ENCODE measurements at places on chromosomes 5 and 9. TPM values are rescaled to one million over a fixed set of nuclear protein-coding genes. Genes with fewer than 3 reads are reported as not detected.
A peak's percentile ranks its signal among the peaks of the same experiment; 100 is the strongest.

GRCh38 chr9:125982798-125983406 is 235.7 kb downstream of the PBX3 start:
- no peaks in the 10 kb centered on the region for H3K36me3 ChIP-seq
- H3K27ac ChIP-seq, result no peak overlapping the region
- H3K27me3 ChIP-seq, result no peaks in the 10 kb centered on the region
- no peaks in the 10 kb centered on the region for H3K4me1 ChIP-seq

- no peaks in the 10 kb centered on the region for H3K27me3 ChIP-seq
- H3K4me3 ChIP-seq, result no peak overlapping the region
- no peaks in the 10 kb centered on the region for H3K4me1 ChIP-seq
- H3K36me3 ChIP-seq, result no peaks in the 10 kb centered on the region
- no peak for DNase-seq
Observed at GRCh38 chr5:100546001-100546400, 10.8 kb downstream of the FAM174A start.

GRCh38 chr5:151688436-151688835 is 1.7 kb upstream of the SPARC start:
- peak overlapping the region; percentile 88 for H3K27ac ChIP-seq
- H3K4me1 ChIP-seq, result peaks cover 23% of the 10 kb centered on the region

GRCh38 chr5:122612901-122613300 is 162.0 kb upstream of the SNX2 start:
- peak overlapping the region; percentile 94 for H3K27ac ChIP-seq
- H3K27me3 ChIP-seq, result no peaks in the 10 kb centered on the region
- no peak overlapping the region for H3K4me3 ChIP-seq
- peaks cover 34% of the 10 kb centered on the region for H3K4me1 ChIP-seq

- no peaks in the 10 kb centered on the region for H3K27me3 ChIP-seq
- DNase-seq, result no peak
- H3K36me3 ChIP-seq, result no peaks in the 10 kb centered on the region
- no peak overlapping the region for H3K27ac ChIP-seq
- no peak overlapping the region for H3K4me3 ChIP-seq
- H3K4me1 ChIP-seq, result no peaks in the 10 kb centered on the region
Observed at GRCh38 chr5:6638236-6638635, 5.0 kb downstream of the SRD5A1 start.

DNA sequence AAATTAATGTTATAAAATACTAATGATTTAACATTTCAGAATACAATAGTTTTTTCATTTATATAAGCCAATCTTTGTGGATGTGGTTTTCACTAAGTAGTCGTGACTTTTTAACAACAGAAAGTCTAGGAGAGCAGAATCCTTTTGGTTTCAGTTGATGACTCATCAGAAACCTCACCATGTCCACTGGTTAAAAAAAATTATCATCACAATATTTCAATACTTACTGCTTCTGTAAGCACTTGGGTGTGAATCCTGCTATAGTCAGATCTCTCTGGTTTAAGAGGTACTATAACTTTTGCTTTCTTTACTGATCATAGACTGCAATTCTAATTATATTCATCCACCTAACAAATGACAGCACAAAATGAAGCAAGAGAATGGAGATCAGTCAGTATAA is 77.2 kb downstream of the MRPS30 start:
- no peak overlapping the region for H3K4me3 ChIP-seq
- no peaks in the 10 kb centered on the region for H3K27me3 ChIP-seq
- no peak for DNase-seq
- no peaks in the 10 kb centered on the region for H3K4me1 ChIP-seq

Gene TNFSF15
- total RNA-seq, result 2.3 TPM

DNA sequence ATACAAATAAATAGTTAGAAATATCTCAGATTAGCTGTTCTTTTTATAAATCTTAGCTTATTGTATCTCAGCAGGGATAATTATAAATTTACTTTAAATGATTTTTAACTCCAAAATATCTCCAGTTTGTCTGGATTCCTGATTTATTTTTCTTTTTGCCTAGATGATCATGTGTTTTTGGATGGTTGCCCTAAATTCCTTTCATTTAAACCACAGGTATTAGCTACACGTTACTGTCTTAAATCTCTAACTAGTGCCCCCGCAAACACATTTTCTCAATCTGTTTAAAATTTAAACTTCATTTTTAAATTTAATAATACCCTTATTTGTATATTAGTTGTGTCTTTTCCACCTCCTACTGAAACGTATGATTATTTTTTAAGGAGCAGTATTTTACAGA is 5.6 kb downstream of the FER start:
- H3K27me3 ChIP-seq, result no peaks in the 10 kb centered on the region
- no peaks in the 10 kb centered on the region for H3K36me3 ChIP-seq
- no peak overlapping the region for H3K27ac ChIP-seq
- DNase-seq, result no peak
- no peak overlapping the region for H3K4me3 ChIP-seq

- H3K27me3 ChIP-seq, result no peaks in the 10 kb centered on the region
- H3K4me3 ChIP-seq, result no peak overlapping the region
- H3K36me3 ChIP-seq, result no peaks in the 10 kb centered on the region
- H3K4me1 ChIP-seq, result no peaks in the 10 kb centered on the region
- DNase-seq, result no peak
- H3K27ac ChIP-seq, result no peak overlapping the region
Observed at GRCh38 chr5:68995845-68996545, 97.8 kb upstream of the SLC30A5 start.

Gene SMIM33
- not detected for total RNA-seq

Gene KLHL9
- total RNA-seq, result 28.4 TPM

- no peaks in the 10 kb centered on the region for H3K36me3 ChIP-seq
- no peak overlapping the region for H3K4me3 ChIP-seq
- peak; percentile 9 for DNase-seq
- H3K4me1 ChIP-seq, result peaks cover 9% of the 10 kb centered on the region
- no peak overlapping the region for H3K27ac ChIP-seq
Observed at GRCh38 chr9:95822583-95823431, 52.7 kb upstream of the ERCC6L2 start.

Gene EGFL7
- 143 TPM for total RNA-seq

DNA sequence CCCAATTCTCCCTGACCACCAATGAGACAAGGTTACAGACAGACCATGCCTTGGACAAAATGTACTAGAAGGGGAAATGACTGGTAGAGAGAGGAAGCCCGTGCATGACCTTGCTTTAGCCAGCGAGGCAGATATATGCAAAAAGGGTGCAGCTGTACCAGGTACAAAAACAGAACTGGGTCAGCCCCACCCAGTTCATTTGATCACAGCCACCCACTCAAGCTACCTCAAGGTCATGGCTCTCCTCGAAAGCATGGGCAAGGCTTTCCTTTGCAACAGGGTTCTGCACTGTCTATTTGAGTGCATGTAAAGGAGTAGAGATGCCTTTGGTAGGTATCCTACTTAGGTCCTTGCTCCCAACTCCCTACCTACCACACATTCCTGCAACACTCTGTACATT is 33.3 kb downstream of the TLE1 start:
- H3K36me3 ChIP-seq, result no peaks in the 10 kb centered on the region
- no peak overlapping the region for H3K27ac ChIP-seq
- no peak for DNase-seq
- H3K27me3 ChIP-seq, result no peaks in the 10 kb centered on the region
- peaks cover 8% of the 10 kb centered on the region for H3K4me1 ChIP-seq

- no peak overlapping the region for H3K4me3 ChIP-seq
- peaks cover 53% of the 10 kb centered on the region for H3K36me3 ChIP-seq
- no peak for DNase-seq
- H3K27ac ChIP-seq, result no peak overlapping the region
- H3K27me3 ChIP-seq, result no peaks in the 10 kb centered on the region
Observed at GRCh38 chr9:127446713-127447415, 4.3 kb downstream of the RPL12 start.

Gene FBLL1
- not detected for total RNA-seq

- no peaks in the 10 kb centered on the region for H3K27me3 ChIP-seq
- DNase-seq, result no peak
- peaks cover 26% of the 10 kb centered on the region for H3K4me1 ChIP-seq
- H3K4me3 ChIP-seq, result no peak overlapping the region
- no peaks in the 10 kb centered on the region for H3K36me3 ChIP-seq
Observed at GRCh38 chr9:94086486-94087345, 2.5 kb downstream of the PTPDC1 start.

GRCh38 chr5:95780597-95780996 is 41.9 kb downstream of the GLRX start:
- DNase-seq, result no peak
- H3K27me3 ChIP-seq, result no peaks in the 10 kb centered on the region
- H3K4me3 ChIP-seq, result no peak overlapping the region
- peak overlapping the region; percentile 60 for H3K27ac ChIP-seq

Gene MEGF10
- total RNA-seq, result 0.42 TPM

DNA sequence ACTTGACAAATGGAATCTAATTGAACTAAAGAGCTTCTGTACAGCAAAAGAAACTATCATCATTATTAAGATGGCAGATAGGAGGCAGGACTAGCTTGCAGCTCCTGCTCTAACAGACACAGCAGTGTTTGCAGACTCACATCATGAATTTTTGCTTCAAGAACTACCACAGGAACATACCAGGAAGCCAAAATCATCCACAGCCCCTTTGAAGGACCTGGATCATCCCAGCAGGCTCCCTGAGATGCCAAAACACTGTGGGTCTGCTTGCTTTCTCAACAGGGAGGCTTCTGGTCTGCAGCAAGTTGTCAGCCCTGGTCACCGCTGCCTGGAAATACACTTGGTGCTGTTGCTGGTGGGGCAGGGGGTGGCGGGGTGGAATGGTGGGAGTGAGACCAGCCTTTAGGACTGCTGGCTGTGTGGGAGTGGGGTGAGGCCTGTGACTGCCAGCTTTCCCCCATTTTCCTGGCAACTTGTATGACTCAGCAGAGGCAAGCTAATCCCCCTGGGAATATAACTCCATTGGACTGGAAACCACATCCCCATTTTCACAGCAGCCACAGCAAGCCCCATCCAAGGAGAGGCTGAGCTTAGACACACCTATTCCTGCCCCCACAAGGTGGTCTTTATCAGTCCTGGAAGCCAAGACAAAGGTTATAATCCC is 533.8 kb upstream of the CYLC2 start:
- no peaks in the 10 kb centered on the region for H3K27me3 ChIP-seq
- no peak overlapping the region for H3K27ac ChIP-seq
- H3K4me3 ChIP-seq, result no peak overlapping the region
- H3K4me1 ChIP-seq, result no peaks in the 10 kb centered on the region
- H3K36me3 ChIP-seq, result no peaks in the 10 kb centered on the region
- no peak for DNase-seq

- H3K4me3 ChIP-seq, result no peak overlapping the region
- H3K4me1 ChIP-seq, result peaks cover 22% of the 10 kb centered on the region
- no peaks in the 10 kb centered on the region for H3K27me3 ChIP-seq
- no peaks in the 10 kb centered on the region for H3K36me3 ChIP-seq
- DNase-seq, result no peak
- no peak overlapping the region for H3K27ac ChIP-seq
Observed at GRCh38 chr9:137293094-137293481, 9.0 kb downstream of the NRARP start.

Gene NUTM2F
- not detected for total RNA-seq

DNA sequence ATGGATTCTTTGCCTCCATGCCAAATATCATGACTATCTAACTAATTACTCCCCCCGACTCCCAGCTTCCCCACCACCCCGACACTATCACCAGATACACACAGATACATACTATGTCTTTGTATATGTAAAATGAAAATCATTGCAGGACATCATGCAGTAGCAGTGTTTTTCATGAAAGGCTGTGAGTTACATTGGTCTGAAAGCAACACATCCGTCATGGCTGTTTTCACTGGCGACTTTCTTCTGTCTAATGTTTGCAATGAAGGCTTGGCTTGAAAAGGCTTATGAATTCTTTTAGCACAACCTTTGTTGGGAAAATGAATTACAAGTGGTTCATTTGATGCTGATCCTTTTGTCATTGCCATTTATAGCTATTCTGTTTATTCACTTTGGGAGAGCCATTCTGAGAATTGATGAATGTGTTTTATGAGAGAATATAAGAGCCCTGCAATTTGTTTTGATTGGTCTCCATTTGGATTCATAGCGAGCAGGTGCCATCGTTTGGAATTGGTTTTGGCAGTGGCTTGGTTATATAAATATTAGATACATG is 103.4 kb downstream of the PIP5K1B start:
- no peaks in the 10 kb centered on the region for H3K27me3 ChIP-seq
- H3K4me3 ChIP-seq, result no peak overlapping the region
- no peak for DNase-seq

Gene SERF1A
- total RNA-seq, result 5.6 TPM

DNA sequence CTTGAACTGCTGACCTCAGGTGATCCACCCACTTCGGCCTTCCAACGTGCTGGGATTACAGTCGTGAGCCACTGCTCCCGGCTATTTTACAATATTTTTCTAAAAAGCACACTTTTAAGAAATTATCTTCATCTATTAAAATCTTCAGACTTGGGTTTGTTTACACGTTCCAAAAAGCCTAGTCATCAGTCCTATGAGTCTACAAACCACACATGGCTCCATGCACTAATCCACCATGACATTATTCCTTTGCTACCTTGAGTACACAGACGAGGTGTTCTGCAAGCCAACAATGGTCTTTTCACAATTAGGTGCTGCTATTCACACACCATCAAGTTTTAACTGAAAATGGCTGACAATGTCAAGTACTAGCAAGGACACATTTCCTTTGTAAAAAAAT is 41.0 kb downstream of the TRPM6 start:
- H3K27me3 ChIP-seq, result no peaks in the 10 kb centered on the region
- DNase-seq, result no peak
- H3K27ac ChIP-seq, result no peak overlapping the region
- no peak overlapping the region for H3K4me3 ChIP-seq
- no peaks in the 10 kb centered on the region for H3K36me3 ChIP-seq
- H3K4me1 ChIP-seq, result no peaks in the 10 kb centered on the region

DNA sequence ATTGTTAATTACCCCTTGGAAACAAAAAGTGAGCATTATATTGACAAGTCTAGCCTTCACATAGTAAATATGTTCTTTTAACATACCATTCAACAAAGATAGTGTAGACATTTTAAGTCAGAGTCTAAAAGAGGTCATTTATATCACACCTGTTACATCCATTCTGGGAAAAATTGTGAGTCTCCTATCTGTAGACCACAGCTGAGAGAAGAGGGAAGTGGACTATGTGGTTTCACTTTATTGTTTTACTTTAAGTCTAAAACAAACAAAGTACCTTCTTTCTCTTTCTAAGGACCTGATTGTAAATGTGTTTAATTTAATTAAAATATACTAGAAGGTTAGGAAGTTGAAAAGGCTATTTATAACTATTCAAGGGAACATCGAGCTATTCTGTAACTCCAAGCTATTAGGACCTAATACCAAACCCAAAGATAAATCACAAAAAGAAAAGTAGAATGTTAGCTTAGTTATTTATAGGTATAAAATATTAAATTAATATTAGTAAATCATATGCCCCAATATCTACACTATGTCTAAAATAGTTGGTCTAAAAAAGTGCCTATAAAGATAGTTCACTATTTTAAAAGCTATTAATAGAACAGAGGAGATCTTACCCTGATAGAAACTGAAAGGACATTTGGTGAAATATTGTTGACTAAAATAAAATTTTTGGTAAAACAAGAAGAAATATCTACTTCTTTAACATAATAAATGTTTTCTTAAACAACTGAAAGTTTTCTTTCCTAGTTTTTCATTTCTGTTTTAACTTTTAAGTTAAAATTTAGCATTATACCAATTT is 134.9 kb downstream of the TMEM167A start:
- DNase-seq, result no peak
- no peaks in the 10 kb centered on the region for H3K27me3 ChIP-seq
- no peak overlapping the region for H3K4me3 ChIP-seq
- H3K27ac ChIP-seq, result no peak overlapping the region
- no peaks in the 10 kb centered on the region for H3K36me3 ChIP-seq

All from thyroid gland (tissue), 4 donors.